ENCODE measurements at places on chromosomes 6 and 20.

- DNase-seq: no peak
Observed at GRCh38 chr6:126127659-126128058, 141.3 kb downstream of the TRMT11 start.

DNA sequence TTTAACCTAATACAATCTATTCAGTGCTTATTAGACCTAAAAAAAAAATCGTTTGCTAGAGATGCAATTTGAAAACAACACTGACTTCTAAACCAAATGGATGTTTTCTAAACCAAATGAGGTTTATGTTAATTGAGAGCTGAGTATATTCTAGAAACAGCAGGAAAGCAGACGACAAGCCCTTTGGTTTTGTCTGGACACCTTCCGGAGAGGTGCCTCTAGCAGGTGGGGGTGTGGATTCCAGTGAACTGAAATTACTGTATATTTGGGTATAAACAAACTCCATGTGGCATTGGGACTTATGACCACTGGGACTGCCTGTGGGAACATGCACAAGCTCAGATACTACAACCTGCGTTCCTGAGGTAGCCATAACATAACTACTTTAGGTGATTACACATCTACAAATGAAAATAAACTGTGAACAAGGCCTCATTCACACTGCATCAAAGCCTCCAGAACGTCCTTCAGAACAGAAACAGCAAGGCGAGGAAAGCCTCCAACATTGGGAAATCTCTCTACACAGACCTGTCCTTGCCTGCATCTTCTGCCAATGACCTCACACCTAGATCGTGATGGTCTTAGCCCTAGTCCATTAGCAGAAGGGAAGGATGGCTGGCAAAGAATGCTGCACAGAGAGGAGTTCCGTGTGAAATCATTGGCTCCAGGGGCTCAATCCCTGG is 206.8 kb upstream of the FOXQ1 start:
- DNase-seq: no peak

DNA sequence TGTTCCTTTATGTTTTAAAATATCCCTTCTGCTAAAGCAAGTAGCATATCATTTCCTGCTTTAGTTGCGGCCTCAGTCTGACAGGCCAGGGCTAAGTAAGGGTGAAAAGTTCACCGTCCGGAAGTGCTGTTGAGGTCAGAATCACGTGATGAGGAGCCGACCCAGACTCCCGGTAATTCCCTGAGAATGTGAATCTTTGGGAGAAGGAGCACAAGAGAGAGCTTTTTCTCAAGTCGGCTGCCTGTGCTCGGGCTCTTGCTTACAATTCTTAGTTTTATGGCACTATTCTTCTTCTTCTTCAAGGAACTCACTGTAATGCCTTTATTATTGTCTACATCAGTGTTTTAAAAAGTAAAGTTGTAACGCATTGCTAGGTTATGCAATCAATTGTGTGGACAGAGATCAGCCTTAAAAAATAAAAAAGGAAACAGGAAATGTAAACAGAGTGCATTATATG is 309.3 kb downstream of the PRL start:
- no peak for DNase-seq

- no peak for DNase-seq
Observed at GRCh38 chr6:6331393-6331792, 10.9 kb upstream of the F13A1 start.

DNA sequence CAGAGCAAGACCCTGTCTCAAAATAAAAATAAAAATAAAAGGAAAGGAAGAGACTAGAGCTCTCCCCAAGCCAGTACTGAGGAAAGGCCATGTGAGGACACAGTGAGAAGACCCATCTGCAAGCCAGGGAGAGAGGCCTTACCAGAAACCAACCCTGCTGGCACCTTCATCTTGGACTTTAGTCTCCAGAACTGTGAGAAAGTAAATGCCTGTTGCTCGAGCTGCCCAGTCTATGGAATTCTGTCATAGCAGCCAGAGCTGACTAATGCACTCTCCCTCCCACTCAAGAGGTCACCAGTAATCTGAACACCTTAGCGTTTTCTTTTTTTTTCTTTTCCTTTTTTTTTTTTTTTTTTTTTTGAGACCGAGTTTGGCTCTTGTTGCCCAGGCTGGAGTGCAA is 7.3 kb upstream of the PRPH2 start:
- DNase-seq: no peak

- no peak for DNase-seq
Observed at GRCh38 chr6:55836481-55836880, 38.9 kb downstream of the BMP5 start.

DNA sequence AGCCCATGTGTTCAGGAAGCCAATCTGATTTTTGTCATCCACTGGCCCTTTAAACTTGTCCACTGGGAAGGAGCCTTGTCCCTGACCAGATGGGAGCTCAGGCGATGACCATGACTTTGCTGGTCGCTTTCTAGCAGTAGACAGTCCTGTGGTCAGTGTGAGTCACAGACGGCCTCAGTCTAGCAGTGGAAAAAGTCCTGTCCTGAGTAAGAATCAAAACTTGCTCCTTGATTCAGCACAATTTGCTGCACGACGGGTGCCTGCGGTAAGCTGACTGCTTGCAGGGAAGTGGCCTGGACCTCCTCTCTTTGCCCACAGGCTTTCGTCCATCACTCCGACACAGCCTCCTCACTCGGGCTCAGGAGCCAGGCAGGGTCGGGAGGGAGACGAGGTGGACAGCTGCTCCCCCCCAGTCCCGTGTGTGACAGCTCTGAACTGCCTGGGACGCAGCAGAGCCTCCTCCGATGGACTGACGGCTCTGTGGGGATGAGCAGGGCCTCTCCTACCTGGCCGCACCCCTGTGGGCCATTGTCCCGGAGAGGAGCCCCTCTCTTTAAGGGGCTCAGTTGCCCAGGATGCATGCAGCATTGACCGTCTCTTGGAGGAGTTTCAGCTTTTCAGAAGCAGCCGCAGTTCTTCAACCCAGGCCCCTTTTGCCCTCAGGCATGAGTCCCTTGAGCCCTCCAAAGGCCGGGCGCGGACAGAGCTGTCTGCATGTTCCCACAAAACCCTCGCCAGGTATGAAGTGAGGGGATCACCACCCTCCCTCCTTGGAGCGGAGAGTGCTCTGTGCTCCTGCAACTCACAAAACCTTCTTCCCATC is 209.2 kb downstream of the ANKRD60 start:
- DNase-seq: no peak

DNA sequence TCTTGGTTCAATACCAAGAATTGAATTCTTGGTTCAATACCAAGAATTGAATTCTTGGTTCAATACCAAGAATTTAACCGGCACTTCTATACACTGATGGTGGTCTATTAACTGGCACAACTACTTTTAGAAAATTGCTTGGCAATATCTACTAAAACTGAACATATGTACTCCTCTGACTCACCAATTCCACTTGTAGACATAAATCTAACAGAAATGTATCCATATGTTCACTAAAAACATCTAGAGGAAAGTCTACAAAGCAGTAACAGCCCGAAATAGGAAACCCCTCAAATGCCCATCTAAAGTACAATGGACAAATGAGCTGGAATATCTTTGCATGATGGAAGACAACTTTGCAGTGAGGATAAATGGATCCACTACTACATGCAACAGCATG is 71.9 kb downstream of the KIF16B start:
- DNase-seq: no peak

GRCh38 chr20:42138729-42139128 is 520.6 kb upstream of the CHD6 start:
- DNase-seq: no peak

GRCh38 chr20:910132-910869 is 5.8 kb downstream of the ANGPT4 start:
- DNase-seq: no peak

- DNase-seq: no peak
Observed at GRCh38 chr6:29702519-29703103, 20.6 kb upstream of the HLA-F start.

- no peak for DNase-seq
Observed at GRCh38 chr6:143408151-143408786, 42.2 kb downstream of the ADAT2 start.

- no peak for DNase-seq
Observed at GRCh38 chr6:113281014-113281413, 576.1 kb upstream of the MARCKS start.

DNA sequence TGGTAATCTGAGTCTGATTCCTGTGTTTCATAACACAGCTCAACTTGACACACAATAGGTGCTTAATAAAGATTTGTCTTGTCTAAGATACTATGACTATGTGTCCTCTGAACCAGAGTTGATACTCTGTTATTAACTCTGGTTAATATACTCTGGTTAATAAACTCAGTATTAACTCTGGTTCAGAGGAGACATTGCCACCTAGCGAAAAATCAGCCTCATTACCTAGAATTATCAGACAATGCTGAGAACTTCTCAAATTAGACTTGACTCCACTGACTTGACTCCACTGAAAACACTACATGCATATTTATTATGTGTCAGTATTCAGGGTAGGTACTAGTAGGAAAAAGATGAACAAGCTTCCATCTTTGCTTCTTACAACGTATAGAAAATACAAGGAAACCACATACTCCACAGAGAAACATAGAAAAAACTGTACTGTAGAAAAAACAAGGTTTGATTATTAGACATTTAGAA is 73.9 kb downstream of the AHI1 start:
- no peak for DNase-seq

DNA sequence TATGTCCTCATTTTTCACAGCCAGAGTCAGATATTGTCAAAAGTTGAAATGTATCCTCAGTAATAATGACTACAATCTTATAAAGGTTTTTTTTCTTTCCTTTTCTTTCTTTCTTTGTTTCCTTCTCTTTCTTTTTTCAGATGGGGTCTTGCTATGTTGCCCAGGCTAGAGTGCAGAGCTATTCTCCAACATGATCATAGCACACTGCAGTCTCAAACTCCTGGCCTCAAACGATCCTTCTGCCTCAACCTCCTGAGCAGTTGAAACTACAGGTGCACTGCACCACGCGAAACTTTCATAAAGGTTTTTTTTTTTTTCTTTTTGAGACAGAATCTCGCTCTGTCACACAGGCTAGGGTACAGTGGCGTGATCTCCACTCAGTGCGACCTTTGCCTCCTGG is 31.1 kb upstream of the FOXA2 start:
- no peak for DNase-seq

DNA sequence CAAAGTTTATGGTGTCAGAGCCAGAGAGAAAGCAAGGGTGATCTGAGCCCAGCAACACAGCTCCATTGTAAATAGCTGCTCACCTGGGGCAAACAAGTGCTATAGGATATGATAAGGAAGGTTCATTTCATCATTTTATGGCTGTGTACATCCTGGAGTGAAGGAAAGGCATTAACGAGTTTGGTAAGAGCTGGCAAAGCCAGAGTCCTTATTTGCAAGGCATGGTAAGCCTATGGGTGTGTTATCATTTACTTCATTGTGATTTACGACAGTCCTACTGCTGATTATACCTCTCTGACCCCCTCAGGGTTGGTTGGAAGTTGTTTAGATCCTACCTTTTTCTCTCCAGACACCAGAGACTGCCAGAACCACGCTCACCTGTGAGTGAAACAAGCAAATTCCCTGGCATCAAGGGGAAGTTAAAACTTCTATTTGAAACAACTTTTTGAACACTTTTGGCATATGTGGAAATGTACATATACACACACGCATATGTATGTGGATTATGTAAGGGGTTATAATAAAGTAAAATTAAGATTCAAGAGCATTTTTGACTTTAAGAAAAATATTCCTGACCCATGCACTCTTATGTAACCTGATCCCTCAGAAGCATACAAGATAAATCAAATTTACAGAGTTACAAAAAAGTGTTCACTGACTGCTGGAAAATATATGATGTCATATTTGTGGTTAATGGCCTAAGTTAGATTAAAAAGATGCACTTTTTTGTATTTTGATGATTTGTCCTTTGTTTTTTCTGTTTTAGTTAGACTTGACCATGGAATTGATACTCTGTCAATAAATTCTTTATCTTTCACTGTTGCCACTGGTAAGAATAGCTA is 40.4 kb upstream of the EDN1 start:
- DNase-seq: no peak

GRCh38 chr6:109875973-109876372 is 102.1 kb upstream of the GPR6 start:
- no peak for DNase-seq

DNA sequence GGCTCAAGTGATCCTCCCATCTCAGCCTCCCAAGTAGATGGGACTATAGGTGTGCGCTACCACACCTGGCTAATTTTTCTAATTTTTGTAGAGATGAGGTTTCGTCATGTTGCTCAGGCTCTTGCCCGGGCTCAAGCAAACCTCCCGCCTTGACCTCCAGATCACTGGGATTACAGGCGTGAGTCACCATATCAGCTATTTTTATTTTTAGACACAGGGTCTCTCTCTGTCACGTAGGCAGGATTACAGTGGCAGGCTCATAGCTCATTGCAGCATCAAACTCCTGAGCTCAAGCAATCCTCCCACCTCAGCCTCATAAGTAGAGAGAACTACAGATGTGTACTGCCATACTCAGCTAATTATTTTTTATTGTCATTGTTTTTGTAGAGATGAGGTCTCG is 41.7 kb downstream of the SLC23A2 start:
- DNase-seq: no peak

DNA sequence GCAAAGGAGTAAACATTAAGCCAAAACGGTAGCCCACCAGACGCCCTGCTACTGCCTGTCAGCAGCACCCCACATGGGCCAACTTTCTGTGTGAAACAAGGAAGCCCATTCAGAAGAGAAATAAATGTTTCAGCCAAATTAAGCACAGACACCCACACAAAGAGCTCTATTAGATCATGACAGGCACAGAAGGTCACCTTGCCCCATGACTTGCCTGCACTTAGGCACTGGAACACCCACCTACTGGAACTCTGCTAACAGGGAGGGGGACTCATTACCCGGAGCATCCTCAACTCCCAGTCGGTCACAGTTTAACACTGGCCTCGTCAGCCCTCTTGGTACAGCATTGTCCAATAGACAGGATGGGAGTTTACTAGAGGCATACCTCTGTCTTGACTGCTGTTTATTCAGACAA is 31.8 kb downstream of the GFOD1 start:
- DNase-seq: no peak

DNA sequence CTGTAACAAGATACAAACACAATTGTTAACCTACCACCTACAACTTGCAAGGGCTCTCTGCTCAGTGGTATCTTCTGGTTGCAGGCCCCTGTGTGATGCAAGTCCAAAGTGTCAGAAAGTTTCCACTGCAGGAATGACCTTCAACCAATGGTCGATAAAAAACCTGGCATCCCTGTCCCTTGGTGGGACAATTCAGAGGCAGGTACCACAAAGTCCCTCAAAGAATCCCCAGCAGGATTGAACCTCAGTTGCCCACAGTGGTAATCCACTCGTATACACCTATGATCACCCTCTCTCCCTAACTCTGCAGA is 15.9 kb downstream of the GLO1 start:
- DNase-seq: no peak

- no peak for DNase-seq
Observed at GRCh38 chr6:20830576-20830975, 296.3 kb downstream of the CDKAL1 start.

GRCh38 chr6:119443993-119444641 is 94.6 kb upstream of the MAN1A1 start:
- DNase-seq: no peak

DNA sequence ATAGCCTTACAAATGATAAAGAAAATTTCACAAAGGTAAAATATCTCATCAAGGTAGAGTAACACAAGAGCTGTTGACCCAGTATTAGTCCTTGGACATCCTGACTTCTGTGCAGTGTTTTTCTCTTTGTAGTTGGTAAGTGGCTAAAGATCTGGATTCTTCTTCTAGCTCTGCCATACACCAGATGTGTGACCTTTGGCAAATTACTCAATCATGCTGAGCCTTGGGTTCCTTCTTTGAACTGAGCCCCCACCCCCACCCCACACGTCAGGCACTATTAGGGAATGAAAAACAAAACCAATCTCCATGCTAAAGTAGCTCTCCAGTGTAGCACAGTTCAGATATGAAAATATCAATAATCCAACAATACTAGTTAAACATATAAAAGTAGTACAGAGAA is 15.1 kb upstream of the TRIM39 start:
- no peak for DNase-seq

All from cerebellar nuclear complex (tissue), 1 donor.